ENCODE measurements at places on chromosomes 1 and 21.

DNA sequence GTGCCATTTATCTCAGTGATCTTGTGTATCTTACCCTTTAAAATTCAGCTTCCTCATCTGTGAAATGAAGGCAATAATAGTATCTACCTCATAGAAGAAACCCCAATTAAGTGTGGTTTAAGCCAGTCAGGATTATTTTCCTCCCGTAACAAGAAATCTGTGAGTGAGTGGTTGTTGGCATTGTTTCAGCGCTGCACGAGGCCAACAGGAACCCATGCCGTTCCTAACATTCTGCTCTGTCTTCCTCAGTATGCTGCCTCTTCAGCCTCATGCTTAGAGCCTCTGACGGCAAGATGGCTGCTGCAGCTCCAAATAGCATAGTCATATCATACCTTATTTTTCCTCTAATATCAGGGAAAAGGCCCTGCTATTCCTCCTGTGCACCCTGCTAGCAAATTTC lies 289.7 kb downstream of the TM2D1 start:
- no peak for DNase-seq

DNA sequence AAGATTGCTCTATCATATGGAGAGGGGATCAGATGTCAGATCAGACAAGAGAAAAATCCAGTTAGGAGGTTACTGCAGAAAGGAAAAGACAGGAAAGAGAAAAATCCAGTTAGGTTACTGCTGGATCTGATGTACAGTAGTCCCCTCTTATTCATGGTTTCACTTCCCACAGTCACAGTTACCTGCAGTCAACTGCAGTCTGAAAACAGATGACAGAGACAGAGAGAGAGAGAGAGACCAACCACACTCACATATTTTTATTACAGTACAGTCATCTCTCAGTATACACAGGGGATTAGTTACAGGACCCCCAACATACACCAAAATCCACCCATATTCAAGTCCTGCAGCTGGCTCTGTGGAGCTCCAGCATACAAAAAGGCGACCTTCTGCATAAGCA lies 29.3 kb downstream of the NUP133 start:
- no peak for DNase-seq

- no peak for DNase-seq
Observed at GRCh38 chr1:113659556-113659955, 99.7 kb downstream of the PHTF1 start.

DNA sequence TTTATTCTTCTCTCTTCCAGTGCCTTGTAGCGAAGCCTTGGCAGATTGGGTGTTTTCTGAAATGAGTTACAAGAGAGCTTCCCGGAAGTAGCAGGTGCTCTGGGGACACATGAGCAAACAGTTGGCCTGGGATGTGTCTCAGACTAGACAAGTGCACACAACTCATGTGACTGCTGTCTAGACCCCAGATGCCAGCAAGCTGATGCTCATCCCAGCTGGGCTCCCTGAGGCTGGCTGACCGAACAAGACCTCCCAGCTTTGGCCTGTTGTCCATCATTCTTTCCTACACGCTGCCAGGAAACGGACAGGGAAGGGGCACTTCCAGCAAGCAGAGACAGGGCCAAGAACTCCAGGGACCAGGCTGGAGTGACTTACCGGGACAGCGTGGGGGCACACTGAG lies 18.7 kb upstream of the CSF1 start:
- DNase-seq = no peak

GRCh38 chr21:35686156-35686555 lies 374.2 kb downstream of the SETD4 start:
- no peak for DNase-seq

DNA sequence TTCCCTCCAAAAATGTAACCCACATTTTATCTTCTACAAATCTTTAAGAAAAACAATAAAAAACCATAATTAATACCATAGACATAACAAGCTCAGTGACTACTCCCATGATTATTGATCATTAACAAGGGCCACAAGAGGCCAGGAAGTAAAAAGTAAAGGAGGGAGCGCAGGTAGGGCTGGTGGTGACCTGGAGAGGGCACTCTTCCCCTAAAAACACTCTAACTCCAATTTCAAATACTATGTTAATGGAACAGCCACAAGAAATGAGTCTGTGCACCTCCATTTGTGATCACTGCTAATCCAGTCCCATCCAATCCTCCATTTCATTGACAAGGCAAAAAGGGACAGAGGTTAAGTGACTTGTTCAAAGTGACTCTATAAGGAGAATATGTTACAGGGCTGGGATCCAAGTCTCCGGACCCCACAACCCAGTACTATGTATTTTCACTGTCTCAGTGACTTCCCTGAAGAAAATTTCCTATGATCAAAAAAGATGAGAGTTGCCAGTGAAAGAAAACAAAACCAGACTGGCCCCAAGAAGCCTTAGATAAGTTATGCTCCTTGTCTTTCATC lies 41.2 kb upstream of the CFAP298 start:
- no peak for DNase-seq

DNA sequence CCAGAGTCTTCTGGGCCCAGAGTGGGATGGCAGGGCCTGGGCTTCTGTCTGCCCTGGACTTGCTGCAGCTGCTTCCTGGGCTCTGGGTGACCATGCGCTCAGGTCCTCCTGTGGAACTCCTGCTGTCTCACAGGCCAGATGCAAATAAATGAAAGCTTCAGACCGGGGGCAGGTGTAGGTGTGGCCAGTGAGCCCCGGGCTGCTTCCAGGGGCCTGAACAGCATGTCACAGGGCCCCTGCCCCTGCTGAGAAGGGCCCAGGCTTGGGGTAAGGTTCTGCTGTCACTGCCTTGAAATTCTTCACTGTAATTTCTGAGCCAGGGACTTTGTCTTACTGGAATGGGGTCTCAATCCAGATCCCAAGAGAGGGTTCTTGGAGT lies 2.5 kb upstream of the PKNOX1 start:
- no peak for DNase-seq

DNA sequence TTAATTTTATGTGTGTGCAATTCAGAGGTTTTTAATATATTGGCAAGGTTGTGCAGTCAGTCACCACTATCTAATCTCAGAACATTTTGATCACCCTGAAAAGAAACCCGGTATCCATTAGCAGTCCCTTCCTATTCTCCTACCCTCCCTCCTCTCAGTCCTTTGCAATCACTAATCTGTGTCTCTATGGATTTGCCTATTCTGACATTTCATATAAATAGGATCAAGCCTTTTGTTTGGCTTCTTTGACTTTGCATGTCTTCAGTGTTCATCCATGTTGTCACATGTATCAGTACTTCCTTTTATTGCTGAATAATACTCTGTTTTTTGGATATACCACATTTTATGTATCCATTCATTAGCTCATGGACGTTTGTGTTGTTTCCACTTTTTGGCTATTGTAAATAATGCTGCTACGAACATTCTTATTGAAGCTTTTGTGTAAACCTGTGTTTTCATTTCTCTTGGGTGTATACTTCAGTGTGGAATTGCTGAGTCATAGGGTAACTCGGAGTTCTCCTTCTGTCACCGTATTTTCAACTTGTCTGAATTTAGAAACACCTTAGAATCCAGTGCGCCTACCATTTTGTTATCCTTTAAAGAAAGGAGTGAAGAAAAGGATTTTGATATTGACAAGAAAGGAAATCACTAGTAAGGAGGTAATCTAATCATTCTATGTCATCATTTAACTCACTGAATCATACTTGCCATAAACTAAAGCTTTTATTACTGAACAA lies 3.4 kb downstream of the CEP85 start:
- no peak for DNase-seq

DNA sequence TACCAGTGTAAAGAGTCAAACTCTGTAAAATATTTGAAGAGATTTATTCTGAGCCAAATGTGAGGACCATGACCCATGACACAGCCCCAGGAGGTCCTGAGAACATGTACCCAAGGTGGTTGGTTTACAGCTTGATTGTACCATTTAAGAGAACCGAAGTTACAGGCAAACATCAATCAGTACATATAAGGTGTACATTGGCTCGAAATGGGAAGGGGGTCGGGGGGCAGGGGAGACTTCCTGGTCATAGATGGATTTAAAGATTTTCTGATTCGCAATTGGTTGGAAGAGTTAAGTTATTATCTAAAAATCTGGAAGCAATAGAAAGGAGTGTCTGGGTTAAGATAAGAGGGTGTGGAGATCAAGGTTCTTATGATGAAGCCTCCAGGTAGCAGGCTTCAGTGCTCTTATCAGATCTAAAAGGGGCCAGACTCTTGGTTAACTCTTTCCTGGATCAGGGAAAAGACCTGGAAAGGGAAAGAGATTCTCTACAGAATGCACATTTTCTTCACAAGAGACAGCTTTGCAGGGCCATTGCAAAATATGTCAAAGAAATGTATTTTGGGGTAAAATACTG lies 47.5 kb upstream of the NTPCR start:
- no peak for DNase-seq

GRCh38 chr1:42358791-42359190 lies 21.8 kb upstream of the RIMKLA start:
- DNase-seq = no peak

GRCh38 chr1:194843077-194843476 lies 1656.7 kb upstream of the B3GALT2 start:
- no peak for DNase-seq

- DNase-seq = peak; percentile 89
Observed at GRCh38 chr1:10629816-10630571, 155.2 kb downstream of the PEX14 start.

GRCh38 chr1:51519865-51520699 lies 1.0 kb upstream of the EPS15 start:
- no peak for DNase-seq

DNA sequence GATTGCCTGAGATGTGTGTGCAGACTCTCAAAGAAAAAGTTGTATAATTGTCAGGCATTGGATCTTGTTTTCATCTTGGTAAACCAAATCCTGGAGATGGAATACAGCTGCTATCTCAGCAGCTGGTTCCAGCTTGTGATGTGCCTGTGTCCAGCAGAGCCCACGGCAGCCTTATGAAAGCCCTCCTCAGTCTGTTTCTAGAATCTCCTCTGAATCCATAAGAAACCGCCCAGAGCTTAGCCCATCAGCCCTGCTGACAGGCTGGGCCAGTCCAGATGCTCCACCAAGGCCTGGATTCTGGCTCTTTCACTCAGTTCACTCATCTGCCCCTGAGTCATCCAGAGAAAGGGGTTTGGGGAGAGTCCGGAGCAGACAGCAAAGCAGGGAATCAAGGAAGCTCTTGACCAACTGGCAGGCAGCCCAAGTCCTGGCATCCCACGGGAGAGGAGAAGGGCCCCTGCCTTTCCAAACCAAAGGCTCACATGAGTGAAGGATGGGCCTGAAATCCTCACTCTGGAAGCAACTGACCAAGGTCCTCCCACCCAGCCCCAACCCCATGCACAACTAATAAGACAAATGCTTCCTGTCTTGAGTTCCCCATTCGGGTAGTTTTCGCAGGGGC lies 45.7 kb downstream of the NAV1 start:
- DNase-seq = no peak

GRCh38 chr1:116852910-116853309 lies 56.8 kb upstream of the PTGFRN start:
- DNase-seq = no peak

GRCh38 chr1:237032029-237032428 lies 10.0 kb upstream of the RYR2 start:
- DNase-seq = no peak

DNA sequence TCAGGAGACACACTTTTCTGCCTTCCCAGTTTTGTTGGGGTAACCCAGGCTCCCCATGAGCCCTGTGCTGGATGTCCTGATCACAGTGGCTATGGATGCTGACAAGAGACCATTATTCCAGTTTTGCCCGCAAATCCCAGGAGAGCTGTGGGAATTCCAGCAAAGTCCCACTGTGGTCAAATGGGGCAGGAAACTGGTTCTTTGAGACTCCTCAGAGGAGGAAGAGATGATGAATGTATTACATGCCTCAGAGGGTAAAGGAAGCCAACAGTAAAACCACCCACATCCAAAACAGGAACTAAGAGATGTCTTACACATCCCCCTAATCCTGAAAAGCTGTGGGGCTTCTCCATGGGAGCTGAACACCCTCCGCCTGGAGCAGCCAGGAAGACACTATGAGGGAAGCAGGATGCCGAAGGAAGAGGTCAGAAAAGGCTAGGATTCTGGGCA lies 12.8 kb upstream of the MPZL1 start:
- no peak for DNase-seq

DNA sequence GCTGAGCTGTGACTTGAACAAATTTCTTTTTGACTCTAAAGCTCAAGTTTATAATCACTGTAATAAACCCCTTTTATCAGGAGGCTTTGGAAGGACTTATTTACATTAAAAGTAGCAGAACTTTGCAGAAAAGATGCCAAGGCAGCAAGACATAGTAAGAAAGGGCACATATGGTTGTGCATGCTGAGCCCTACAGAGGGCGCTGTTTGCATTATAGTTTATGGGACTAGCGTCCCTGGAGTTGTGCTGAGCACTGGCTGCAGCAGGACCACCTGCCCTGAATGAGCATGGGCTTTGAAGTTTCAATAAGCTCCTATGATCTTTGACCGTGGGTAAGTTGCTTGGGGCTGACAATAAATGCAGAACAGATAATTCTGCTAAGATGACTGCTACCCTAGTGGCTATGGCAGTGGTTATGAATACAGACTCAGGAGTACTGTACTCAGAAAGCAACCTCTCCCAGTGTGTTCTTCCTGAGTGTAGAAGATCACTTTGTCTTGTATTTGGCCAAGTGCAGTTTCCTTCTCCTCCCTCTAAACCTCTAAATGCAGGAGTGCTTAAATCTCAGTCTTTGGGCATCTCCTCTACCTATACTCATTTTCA lies 45.4 kb upstream of the USP1 start:
- no peak for DNase-seq

DNA sequence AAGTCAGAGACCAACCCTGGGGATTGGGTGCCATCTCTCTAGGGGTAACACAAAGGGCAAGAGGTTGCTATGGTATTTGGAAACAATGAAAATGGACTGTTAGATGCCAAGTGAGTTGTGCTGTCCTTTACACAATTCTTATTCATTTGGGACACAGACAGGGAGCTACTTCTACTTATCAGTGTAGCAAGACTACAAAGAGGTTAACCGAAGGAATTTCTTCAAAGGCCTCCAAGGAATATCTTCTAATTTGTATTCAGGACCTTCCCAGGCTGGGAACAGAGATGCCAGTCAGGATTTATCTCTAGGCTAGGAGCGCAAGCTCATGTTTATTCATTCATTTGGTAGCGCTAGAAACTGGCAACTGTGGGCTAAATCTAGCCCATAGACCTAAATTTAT lies 2.6 kb downstream of the NAXE start:
- no peak for DNase-seq

DNA sequence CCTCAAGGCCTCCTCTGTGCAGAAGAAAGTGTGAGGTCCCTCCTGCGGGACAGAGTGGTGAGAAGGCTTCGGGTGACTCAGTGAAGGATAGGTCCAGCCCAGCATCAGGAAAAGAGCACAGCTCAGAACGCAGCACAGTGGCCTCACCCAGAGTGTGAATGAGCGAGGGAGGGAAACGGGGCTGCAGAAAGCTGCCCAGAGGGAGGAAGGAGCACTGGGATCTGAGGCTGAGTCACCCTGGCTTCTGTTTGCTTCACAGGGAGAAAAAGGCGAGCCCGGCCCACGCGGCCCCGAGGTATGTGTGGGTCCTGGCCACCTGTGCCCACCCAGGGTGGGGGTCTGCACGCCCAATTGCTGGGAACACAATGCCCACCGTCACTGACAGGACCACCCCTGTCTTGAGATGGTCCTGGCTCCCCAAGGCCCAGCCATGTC lies 24.3 kb downstream of the COL6A2 start:
- peak; percentile 49 for DNase-seq

- no peak for DNase-seq
Observed at GRCh38 chr1:55876276-55877060, 661.3 kb upstream of the USP24 start.

GRCh38 chr1:167502192-167502551 lies 16.2 kb downstream of the CD247 start:
- no peak for DNase-seq

- no peak for DNase-seq
Observed at GRCh38 chr1:94734963-94735901, 84.9 kb upstream of the SLC44A3 start.

GRCh38 chr1:153357853-153358690 lies at the start of gene S100A9:
TSS of gene S100A9 (plus strand) at chr1:153357854. CDS start at chr1:153358284, 430 bp downstream.
- no peak for DNase-seq

Data from chondrocyte (in vitro differentiated cells).